ENCODE measurements at places on chromosomes 11 and 22.
A peak's percentile ranks its signal among the peaks of the same experiment; 100 is the strongest.

GRCh38 chr11:44361813-44362212 lies 51.9 kb upstream of the ALX4 start:
- DNase-seq = no peak

- DNase-seq = no peak
Observed at GRCh38 chr11:72231396-72232259, 7.1 kb downstream of the INPPL1 start.

DNA sequence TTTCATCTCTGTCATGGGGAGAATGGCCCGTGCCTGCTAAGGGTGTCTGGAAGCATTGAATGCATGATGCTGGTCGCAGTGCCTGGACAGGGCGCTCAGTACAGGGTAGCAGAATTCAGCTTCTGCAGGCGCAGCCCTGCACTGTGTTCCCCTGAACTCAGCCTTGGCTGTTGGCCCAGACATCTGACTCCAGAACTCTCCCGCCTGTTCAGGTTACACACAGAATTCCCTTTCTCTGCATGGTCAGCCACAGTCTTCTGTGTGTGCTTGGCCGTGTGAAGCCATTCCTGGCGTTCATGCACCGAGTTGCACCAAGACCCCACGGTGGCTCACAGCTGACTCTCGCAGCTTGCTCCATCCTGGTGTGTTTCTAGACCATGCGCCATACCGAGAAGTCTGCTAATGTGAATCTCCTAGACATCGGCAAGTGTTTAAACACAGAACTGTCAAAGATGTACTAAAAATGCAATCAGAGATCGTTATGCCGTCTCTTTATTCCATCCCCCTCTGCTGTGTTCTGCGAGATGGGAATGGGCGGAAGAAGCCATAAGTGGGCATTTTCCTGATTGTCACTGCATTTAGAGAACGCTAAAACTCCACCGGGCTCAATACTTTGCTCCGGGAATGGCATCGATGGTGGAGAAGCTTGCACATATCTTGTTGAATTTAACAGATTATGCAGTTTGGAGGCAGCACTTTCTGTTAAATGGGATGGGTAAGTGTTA lies 55.6 kb downstream of the MPPED1 start:
- no peak for DNase-seq

GRCh38 chr11:67024410-67024809 lies 1.5 kb downstream of the SYT12 start:
- DNase-seq = peak; percentile 75

- DNase-seq = no peak
Observed at GRCh38 chr11:46554213-46555147, 39.3 kb downstream of the AMBRA1 start.

GRCh38 chr11:27965559-27965958 lies 142.4 kb downstream of the KIF18A start:
- DNase-seq = no peak

GRCh38 chr11:32387411-32387810 lies 47.9 kb downstream of the WT1 start:
- DNase-seq = no peak

All from CD4-positive, CD25-positive, alpha-beta regulatory T cell (primary cell).